ENCODE measurements at places on chromosomes 5 and 9. TPM values are rescaled to one million over a fixed set of nuclear protein-coding genes. Genes with fewer than 3 reads are reported as not detected.

Gene NIPAL4
- total RNA-seq = not detected

Gene CATSPER3
- 0.68 TPM for total RNA-seq

Gene PRSS3
- not detected for total RNA-seq

Gene SLC6A19
- 0.09 TPM for total RNA-seq

Gene SPINK7
- not detected for total RNA-seq

Gene CRHBP
- 14.4 TPM for total RNA-seq

Gene IFNA7
- total RNA-seq = not detected

Gene SLC22A4
- 0.68 TPM for total RNA-seq

Gene TRIM36
- 15.9 TPM for total RNA-seq

Gene LCP2
- 0.50 TPM for total RNA-seq

Gene AP3S1
- total RNA-seq = 51.2 TPM

Gene SPATA31A3
- total RNA-seq = not detected

Gene ANKHD1
- 83.5 TPM for total RNA-seq

Gene CNOT6
- total RNA-seq = 38.9 TPM

Gene IL31RA
- total RNA-seq = not detected

DNA sequence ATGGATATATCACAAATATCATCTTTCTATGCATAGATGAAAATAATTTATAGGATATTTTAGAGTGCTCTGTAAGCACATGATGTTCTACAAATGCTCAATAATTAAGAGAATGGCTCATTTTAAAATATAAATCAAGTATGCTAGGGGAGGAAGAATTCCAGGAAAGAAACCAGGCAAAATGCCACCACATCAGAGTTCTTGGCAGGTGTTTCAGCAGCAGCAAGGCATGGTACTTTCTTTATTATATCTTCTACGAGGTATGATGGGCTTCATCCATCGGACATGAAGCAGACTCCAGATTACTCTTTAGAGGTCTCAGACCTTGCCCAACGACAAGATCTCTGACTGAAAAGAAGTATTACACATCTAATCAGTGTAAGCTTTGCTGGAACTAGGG is 316.3 kb upstream of the ARRDC3 start:
- no peak for DNase-seq

DNA sequence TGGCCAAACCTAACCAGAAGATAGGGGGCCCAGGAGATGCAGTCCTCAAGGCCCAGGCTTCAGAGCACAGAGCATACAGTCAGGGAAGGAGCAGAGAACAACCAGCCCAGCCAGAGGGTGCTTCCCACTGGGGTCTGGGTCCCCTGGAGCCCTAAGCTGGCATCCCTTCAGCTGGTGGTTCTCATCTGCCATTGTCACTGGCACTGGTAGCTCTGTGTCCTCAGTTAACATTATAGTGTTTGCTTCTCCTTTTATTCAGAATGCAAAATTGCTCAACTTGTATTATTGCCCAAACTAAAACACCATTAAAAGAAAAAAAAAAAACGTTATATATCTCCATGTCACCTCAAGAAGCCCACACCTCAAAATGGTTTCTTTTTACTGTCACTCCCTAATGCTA is 219.2 kb downstream of the ENC1 start:
- DNase-seq = no peak

GRCh38 chr9:108961151-108961550 is 27.0 kb downstream of the ABITRAM start:
- DNase-seq = no peak

DNA sequence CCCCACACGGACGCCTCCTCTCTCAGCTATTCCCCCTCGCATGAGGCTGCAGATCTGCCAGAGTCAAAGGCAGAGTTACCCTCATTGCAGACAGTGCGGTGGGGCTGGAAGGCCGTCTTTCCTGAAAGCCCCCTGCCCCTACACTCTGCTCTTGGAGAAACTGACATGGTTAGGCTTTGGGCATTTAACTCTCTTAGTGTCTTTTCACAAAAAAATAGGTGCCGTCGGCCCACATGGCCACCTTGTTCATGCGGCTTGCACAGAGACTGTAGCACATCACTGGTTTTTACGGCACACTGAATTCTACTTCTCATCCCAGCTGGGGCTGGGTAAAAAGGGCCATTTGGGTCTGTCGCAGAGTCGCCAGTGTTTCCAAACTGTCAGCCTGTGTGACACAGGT is 107.6 kb downstream of the ENTREP1 start:
- DNase-seq = no peak

GRCh38 chr5:38447786-38448185 is 108.7 kb downstream of the LIFR start:
- no peak for DNase-seq

DNA sequence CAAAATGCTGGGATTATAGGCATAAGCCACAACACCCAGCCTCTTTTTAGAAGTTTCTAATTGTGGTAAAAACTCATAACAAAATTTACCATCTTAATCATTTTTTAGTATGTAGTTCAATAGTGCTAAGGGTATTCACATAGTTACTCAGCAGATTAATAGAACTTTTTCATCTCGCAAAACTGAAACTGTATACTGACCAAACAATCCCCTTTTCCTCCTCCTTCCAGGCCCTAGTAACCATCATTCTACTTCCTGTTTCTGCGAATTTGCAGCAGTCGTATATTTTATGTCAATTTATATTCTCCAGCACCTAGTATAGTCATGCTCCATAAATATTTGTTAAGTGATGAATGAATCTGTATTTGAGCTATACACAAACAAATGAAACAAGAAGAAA is 86.3 kb upstream of the ERBIN start:
- DNase-seq = no peak

DNA sequence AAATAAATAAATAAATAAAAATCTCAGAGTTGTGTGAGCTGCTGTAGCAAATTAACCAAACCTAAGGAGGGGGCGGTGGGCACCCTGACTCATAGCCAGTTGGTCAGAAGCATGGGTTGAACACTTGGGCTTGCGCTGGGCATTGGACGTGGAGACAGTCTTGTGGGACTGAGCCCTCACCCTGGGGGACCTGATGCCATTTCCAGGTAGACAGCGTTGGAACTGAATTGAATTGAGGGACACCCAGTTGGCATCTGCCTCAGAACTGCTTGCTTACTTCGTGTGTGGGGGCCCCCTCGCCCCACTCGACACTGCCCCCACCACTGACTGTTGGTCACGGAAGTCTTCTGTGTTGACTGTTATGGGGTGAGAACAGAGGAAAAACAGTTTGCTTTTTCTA is 19.0 kb upstream of the TBC1D9B start:
- DNase-seq = no peak

GRCh38 chr9:129629251-129629820 is 3.4 kb downstream of the NTMT1 start:
- DNase-seq = no peak

DNA sequence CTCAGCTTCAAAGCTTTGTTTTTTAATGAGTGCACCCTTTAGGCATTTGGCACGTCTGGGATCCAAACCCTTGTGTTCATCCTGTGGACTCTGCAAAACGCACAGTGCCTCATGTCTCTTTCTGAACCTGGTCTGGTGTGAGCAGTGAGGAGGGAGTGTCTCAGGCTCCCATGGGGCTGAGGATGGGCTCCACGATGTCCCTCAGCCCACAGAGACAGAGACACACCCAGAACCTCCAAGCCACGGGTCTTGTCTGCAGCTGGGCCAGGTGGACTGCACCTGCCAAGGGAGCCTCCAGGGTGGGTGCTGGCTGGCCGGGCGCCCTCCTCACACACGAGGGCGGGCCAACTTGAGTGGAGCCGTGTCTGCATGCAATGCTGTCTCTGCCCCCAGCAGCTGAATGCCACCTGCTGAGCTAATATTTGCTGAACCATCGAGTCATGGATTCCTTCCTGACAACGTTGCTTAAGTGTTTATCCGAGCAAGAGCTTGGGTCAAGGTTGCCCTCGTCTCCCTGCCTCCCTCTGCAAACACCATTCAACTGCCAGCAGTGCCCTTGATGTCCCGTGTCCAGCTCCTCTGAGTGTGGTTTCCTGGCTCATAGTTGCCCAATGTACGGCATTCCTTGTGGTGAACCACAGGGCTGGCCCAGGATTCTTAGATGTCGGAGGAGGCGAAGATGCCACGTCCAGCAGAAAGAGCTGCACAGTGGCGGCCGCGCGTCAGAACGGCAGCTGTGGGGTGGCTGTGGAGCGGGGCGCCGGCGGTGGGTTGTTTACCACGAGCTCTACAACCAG is 31.4 kb upstream of the LPCAT1 start:
- DNase-seq = no peak

DNA sequence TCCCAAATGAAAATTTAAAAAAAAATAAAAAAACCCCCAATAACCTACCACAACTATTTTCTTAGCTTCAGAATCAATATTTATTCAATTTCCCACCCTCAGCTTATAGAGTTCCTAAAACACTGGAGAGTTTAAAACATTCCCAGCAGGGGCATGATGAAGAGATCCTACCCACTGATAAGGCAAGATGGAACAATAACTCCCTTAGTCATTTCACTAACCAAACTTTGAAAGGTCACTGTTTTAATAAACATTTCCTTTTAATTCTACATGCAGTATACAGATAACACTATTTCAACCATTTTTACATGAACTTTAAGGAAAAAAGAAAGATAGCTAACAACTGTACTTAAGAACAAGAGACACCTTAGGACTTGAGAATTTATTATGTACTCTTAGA is 34.9 kb upstream of the ACOT12 start:
- DNase-seq = no peak

DNA sequence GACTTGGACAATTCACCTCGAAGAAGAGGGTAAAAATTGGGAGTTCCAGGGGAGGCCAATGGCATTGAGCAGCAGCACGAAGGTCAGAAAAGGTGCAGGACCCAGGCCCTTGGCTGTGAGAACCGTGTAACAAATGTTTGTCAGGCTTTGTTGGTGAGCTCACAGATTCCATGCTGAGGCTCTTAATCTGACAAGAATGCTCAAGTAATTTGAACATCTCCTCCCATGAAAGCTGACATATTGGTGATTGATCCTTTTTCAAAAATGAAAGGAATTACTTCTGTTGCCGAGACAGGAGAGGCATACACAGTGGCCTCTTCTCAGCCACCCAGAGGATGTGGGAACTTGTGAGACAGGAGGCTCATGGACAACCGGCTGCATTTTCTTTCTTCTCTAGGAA is 11.6 kb downstream of the RAI14 start:
- no peak for DNase-seq

GRCh38 chr5:145062280-145063062 is 772.7 kb downstream of the PRELID2 start:
- DNase-seq = no peak

DNA sequence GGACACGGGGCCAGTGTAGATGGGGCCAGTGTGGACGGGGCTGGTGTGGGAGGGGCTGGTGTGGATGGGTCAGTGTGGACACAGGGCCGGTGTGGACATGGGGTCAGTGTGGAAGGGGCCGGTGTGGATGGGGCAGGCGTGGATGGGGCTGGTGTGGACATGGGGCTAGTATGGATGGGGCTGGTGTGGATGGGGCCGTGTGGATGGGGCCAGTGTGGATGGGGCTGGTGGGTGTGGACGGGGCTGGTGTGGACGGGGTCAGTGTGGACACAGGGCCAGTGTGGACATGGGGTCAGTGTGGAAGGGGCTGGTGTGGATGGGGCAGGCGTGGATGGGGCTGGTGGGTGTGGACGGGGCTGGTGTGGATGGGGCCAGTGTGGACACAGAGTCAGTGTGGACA is 23.8 kb downstream of the SLC9A3 start:
- DNase-seq = no peak

- no peak for DNase-seq
Observed at GRCh38 chr5:107282061-107282460, 388.7 kb downstream of the EFNA5 start.

GRCh38 chr5:35316611-35317274 is 86.5 kb upstream of the PRLR start:
- no peak for DNase-seq

DNA sequence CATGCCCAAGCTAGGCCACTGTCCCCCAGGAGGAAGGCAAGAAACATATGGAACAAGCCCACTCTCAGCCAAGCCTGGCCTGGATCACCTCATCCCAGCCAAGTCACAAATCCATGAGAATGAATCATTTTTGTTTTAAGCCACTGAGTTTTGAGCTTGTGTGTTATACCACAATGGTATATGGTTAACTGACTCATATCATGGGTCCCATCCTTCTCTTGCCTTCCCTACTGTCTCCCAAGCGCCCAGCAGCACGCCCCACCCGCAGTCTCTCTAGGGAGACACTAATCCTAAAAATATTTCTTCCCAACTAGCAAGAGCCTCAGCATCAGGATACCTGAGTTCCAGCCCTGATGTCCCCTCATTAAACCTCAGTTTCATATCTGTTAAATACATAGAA is 248.1 kb downstream of the CDK5RAP2 start:
- no peak for DNase-seq

- DNase-seq = no peak
Observed at GRCh38 chr5:157109744-157110143, 900 bp upstream of the HAVCR2 start.

GRCh38 chr9:75504721-75505120 is 385.8 kb upstream of the PCSK5 start:
- DNase-seq = no peak

- no peak for DNase-seq
Observed at GRCh38 chr5:169318556-169318955, 17.6 kb upstream of the SLIT3 start.

DNA sequence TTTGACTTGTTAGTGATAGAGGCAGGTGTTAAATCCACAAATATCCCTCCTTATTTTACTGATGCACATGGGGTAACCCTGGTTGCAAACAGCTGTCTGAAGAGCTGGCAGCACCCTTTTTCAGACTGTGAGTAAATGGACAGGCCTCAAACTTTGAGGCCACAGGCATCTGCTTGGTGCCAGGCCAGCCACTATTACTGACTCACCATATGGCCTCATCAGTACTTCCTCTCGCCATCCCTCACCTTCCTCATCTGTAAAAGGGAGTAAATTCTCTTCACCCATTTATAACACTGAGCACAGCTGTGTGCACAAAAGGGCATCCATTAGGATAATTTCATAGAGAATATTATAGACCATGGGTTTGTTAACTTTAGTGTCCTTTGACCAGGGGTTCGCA is 11.9 kb upstream of the TNIP1 start:
- DNase-seq = no peak

DNA sequence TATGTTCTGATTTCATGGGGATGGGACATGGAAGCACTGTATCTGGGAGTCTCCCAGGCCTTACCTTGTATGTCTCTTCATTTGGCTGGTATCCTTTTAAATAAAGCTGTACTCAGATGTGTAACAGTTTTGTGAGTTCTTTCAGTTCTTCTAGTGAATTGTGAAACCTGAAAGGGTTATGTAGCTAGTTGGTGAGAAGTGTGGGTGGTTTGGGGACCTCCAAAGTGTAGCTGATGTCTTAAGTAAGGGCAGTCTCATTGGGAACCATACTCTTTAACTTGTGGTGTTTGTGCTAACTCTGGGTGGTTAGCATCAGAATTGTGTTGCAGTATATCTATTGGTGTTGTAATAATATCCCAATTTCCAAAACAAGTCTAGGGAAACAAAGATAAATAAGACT is 166.9 kb upstream of the CCNH start:
- DNase-seq = no peak

DNA sequence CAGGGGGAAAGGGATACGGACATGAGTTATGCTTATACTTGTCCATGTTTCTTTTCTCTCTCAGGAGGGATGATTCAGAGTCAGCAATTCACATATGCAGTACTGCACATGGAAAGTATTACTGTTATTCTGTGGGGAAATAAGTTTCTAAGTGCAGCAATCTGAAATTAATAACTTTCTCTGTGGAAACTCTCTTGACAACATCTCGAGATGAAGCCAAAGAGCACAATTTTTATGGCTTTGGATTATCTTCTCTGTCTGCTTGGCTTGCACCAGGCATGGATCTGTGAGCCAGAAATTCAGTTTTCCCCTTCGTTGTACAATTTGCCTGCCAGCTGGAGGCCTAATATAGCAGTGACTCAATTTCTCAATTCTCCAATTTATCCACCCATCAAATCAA is 2.5 kb upstream of the NDFIP1 start:
- DNase-seq = no peak

GRCh38 chr5:40409601-40410000 is 270.1 kb upstream of the PTGER4 start:
- DNase-seq = no peak
